ENCODE measurements at places on chromosomes 12 and 14. TPM values are rescaled to one million over a fixed set of nuclear protein-coding genes. Genes with fewer than 3 reads are reported as not detected.

DNA sequence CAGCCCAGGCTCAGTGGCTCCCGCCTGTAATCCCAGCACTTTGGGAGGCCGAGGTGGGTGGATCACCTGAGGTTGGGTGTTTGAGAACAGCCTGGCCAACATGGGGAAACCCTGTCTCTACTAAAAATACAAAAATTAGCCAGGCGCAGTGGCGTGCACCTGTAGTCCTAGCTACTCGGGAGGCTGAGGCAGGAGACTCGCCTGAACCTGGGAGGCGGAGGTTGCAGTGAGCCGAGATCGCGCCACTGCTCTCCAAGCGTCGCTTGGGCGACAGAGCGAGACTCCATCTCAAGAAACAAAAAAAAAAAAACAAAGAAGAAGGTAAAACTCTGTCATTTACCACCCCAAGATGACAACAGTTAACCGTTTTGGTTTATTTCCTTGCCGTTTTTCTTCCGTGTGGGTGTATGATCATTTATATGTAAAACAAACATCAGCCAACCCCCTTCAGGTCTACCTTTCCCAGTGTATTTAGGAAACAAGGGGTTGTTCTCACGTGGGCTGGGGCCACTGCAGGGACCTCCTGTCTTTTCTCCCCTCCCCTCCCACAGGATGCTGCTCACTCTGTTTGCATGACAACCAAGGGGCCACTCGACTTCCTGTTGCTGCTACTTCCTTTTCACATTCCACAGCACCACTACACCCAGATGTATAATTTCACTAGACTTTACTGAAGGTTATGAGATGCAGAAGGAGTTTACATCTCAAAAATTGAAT, 13.6 kb downstream of the TTC9 start:
- no peaks in the 10 kb centered on the region for H3K27me3 ChIP-seq
- no peaks in the 10 kb centered on the region for H3K36me3 ChIP-seq
- DNase-seq, result peak; percentile 34
- peaks cover 8% of the 10 kb centered on the region for H3K4me1 ChIP-seq
- H3K4me3 ChIP-seq, result no peak overlapping the region

DNA sequence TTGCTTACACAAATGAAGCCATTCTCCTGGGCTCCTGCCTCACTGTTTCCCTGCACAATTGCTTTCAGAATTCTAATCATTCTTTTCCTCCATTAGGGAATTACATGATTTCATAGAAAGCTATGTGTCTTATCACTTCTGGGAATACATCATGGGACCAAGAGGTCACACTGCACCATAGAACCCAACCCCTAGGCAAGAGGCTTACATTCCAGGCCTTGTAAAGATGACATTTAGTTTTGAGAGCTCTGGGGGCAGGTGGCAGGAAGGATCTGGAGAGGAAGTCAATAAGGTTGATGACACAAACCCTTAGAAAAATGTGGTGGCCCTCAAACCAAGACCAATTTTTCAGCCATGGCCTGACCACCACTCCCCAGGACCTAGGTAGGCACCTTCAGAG, 57.1 kb downstream of the NUAK1 start:
- no peak for DNase-seq
- no peaks in the 10 kb centered on the region for H3K36me3 ChIP-seq
- H3K27me3 ChIP-seq, result no peaks in the 10 kb centered on the region
- H3K4me3 ChIP-seq, result no peak overlapping the region
- no peak overlapping the region for H3K27ac ChIP-seq

- no peak for DNase-seq
- H3K4me3 ChIP-seq, result no peak overlapping the region
- no peaks in the 10 kb centered on the region for H3K27me3 ChIP-seq
- H3K27ac ChIP-seq, result no peak overlapping the region
Observed at GRCh38 chr14:43165651-43166050, 1341.4 kb downstream of the FSCB start.

DNA sequence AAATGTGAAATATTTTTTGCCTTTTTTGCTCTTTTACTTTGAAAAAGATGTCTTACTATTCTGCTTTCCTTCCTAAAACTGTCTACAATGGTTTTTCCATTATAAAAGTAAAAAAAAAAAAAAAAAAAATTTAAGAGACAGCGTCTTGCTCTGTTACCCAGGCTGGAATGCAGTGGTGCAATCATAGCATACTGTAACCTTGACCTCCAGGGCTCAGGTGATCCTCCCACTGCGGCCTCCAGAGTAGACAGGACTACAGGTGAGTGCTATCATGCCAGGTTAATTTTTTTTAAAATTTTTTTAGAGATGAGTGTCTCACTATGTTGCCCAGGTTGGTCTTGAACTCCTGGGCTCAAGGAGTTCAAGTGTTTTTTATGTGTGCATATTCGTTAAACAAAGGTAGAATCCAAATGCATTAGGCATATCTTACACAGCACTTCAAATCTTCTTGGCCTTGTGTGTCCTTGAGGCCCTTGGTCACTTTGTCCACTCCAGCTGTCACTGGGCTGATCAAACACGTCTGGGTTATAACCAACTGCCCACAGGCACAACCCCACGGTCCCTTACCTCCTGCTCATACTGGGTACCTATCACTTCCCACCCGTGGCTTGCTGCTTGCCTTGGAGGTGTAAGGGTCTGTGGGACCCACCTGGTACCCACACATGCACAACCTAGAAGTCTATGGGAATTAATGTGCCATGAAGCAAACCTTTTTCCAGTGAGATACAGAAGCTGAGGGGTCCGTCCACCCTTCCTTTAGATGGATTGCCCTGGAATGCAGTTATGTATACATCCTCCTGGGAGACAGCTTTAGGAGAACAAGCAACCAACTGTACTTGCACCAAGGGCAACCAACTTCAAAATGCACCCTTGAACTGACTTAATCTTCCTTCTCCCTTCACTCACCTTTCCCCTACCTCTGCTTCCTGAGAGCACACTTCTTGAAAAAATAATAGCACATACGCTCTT, 12.8 kb downstream of the RAD52 start:
- DNase-seq, result peak; percentile 10
- no peak overlapping the region for H3K4me3 ChIP-seq
- H3K27ac ChIP-seq, result no peak overlapping the region
- H3K36me3 ChIP-seq, result peaks cover 49% of the 10 kb centered on the region
- H3K4me1 ChIP-seq, result no peaks in the 10 kb centered on the region
- H3K27me3 ChIP-seq, result no peaks in the 10 kb centered on the region

DNA sequence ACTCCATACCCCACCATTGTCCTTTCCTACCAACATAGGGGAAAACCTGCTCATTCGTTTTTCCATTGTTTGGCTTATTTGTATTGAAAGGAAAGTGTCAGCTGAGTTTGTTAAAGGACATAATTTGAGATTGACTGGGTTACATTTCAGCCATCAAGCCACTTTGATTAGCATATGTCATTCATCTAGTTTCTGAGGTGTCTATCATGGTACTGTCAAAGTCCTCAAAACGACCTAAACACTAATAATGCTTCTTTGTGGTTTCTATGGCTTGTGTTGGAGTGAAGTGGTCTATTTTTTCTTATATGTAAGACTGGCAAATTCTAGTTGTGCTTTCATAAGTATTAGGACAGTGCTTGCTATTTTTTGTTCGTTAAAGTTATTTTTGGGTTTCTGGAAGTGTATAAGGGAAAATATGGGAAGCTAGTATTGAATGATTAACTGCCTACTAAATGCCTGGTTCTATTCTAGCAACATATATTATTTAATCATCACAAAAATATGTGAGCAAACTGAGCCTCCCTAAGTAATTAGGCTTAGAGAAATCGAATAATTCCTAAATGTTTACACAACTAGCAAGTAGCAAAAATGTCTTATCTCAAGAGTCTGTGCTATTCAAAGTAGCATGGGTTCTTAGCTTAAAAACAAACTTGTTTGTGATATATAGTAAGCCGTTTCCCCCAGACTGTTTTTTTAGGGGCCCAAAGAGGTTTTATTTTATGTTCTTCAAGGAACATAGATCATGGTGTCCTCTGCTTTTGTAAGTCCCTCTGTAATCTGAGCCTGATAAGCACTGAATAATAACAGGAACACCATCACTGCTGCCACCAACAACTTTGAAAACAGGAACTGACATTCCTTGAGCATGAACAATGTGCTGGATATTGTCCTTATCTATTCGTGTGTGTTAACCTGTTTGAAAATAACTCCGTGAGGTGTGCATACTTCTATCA, 67.1 kb downstream of the DERA start:
- H3K27ac ChIP-seq, result peak overlapping the region; percentile 46
- no peaks in the 10 kb centered on the region for H3K27me3 ChIP-seq
- H3K4me1 ChIP-seq, result peaks cover 29% of the 10 kb centered on the region

DNA sequence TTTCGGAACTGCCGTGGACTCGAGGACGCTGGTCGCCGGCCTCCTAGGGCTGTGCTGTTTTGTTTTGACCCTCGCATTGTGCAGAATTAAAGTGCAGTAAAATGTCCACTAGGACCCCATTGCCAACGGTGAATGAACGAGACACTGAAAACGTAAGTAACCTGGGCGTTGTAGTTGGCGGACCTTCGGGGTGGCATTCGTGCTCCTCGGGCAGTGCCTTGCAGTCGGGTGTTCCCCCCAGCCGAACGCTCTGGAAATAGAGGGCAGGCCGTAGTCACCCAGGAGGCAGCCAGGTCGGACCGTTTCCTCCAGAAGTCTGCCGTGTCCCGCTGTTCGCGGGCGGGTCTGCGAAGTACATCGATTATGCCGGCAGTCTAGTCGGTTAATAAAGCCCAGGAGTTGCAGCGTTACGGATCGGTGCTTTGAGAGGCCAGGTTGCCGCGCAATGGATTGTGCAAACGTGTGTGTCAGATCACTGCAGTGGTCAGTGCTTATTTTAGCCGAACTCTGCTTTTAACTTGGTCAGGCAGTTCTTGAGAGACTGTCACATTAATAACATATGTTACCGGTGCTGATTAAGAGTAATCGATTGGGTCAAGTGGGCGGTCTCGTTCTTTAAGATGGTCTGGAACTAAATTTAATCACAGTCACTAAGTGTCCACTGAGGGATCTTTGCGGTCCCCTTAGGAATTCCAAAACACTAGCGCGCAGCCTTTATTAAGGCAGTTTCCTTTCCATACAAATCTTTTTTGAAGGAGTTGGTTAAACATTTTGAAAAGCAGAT, 906 bp downstream of the MARK3 start:
- no peaks in the 10 kb centered on the region for H3K36me3 ChIP-seq
- peak overlapping the region; percentile 99 for H3K27ac ChIP-seq
- H3K4me3 ChIP-seq, result peak overlapping the region; percentile 92
- no peaks in the 10 kb centered on the region for H3K27me3 ChIP-seq
- peaks cover 38% of the 10 kb centered on the region for H3K4me1 ChIP-seq
- peak; percentile 67 for DNase-seq

GRCh38 chr14:53620317-53620716, 336.3 kb downstream of the BMP4 start:
- H3K27ac ChIP-seq, result peak overlapping the region; percentile 21
- peak; percentile 44 for DNase-seq
- H3K27me3 ChIP-seq, result no peaks in the 10 kb centered on the region
- no peaks in the 10 kb centered on the region for H3K36me3 ChIP-seq

DNA sequence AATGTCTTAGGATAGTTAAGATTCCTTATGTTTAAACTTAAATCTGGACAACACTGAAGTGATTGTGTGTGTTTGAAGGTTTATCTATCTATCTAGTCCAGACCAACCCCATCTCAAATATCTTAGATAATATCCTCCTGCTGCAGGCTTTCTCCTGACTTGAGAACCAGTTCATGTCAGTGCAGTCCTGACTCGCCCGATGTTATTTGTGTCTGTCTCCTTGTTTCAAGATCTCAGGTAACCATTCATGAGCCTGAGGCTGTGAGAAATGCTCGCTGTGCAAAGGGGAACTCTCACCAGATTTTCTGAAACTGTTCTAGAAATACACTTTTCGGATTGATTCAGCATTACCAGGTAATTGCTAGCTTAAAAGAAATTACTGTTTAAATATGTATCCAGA, 356.2 kb downstream of the SNAPC1 start:
- no peak overlapping the region for H3K4me3 ChIP-seq
- H3K4me1 ChIP-seq, result peaks cover 15% of the 10 kb centered on the region
- no peak for DNase-seq
- H3K36me3 ChIP-seq, result no peaks in the 10 kb centered on the region
- H3K27me3 ChIP-seq, result no peaks in the 10 kb centered on the region

TAS2R7 gene
- not detected for polyA plus RNA-seq

MIA2 gene
- polyA plus RNA-seq, result 23.6 TPM

ESR2 gene
- not detected for polyA plus RNA-seq

CCDC198 gene
- polyA plus RNA-seq, result not detected

FIGNL2 gene
- 0.12 TPM for polyA plus RNA-seq
